Right lobe of liver (tissue), 6 donors: ENCODE measurements at places on chromosomes 13 and 19. TPM values are rescaled to one million over a fixed set of nuclear protein-coding genes. Genes with fewer than 3 reads are reported as not detected.

DNA sequence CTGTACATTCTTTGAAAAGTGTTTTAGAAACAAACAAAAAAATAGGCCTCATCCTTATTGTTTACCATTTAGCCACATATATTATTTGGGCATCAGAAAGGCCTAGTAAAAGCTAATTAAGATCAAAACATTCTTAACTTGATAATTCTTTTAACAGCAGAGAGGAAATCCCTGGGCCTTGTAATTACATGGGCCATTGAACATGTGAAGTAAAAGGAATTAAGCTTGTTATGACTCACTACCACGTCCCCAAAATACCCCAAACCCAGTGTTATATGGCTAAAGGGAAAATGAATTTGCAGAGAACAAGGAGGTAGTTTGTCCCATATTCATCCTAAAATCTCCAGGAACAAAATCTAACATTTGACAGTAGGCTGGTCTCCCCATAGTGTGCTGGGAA is 439.8 kb downstream of the ITGBL1 start:
- DNase-seq: no peak

DNA sequence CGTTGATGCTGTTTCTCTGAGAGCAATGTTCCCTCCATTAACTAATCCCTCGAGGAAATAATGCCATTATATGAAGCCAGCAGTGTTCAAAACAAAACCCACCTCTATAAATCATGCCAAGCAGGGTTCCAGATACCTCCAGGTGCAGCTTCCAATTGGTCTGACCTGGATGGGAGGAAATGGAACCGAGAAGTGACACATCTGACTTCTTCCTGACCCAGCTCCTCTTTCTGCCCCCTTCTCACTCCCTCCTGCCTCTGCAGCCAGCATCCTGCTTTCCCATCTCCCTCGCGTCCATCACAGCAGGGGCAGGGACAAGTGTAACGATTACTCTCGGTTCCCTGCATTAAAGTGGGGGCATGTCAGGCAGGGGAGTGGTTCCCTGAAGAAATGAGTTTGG is 37.5 kb downstream of the HSPH1 start:
- DNase-seq: no peak

GRCh38 chr13:113441661-113442060 is 11.6 kb downstream of the ADPRHL1 start:
- DNase-seq: no peak

The PSG6 gene
- total RNA-seq: not detected

GRCh38 chr13:39498471-39499114 is 104.4 kb downstream of the LHFPL6 start:
- no peak for DNase-seq

The WDR88 gene
- total RNA-seq: not detected

The PSG2 gene
- not detected for total RNA-seq

DNA sequence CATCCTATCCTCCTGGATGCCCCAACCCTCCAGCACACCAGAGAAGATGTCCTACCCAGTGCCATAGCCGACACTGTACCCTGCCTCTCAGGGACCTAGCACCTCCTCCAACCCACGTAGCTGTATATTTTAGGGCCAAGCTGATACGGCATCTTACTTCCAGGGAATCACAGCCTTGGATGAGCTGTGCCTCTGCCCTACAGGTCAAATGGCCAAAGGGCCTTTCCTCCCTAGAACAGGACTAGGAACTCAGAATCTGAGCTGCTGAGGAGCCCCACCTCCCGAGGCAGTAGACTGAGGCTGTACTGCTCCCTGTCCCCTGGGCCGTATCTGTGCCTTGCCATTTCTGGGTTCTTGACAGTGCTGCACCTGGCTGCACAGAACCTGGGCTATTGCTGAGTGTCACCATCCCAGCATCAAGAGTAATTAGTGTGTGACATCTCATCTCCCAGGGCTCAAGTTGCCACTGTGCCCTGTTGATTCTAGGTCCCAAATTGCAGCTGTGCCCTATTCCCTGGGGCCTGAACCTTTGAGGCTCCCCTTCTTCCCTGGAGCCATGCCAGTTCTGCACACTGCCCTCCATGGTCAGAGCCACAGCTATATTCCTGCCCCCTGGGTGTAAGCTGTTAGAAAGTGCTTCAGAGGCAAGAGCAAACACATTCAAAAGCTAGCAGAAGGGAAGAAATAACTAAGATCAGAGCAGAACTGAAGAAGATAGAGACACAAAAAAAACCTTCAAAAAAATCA is 41.0 kb downstream of the VWA8 start:
- no peak for DNase-seq

DNA sequence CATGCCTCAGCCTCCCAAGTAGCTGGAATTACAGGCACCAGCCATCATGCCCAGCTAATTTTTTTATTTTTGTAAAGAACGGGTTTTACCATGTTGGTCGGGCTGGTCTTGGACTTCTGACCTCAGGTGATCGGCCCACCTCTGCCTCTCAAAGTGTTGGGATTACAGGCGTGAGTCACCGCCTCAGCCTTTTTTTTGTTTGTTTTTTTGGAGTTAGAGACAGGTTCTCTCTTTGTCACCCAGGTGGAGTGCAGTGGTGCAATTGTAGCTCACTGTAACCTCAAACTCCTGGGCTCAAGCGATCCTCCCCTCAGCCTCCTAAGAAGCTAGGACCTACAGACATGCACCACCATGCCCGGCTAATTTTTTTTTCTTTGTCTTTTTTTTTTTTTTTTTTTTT is 15.6 kb upstream of the NOTCH3 start:
- no peak for DNase-seq

- no peak for DNase-seq
These were observed 5.3 kb downstream of the BTBD2 start for GRCh38 chr19:2010135-2010668.

The ZNF441 gene
- total RNA-seq: 2.6 TPM

GRCh38 chr13:89514534-89515312 is 1832.8 kb upstream of the MIR17HG start:
- no peak for DNase-seq

DNA sequence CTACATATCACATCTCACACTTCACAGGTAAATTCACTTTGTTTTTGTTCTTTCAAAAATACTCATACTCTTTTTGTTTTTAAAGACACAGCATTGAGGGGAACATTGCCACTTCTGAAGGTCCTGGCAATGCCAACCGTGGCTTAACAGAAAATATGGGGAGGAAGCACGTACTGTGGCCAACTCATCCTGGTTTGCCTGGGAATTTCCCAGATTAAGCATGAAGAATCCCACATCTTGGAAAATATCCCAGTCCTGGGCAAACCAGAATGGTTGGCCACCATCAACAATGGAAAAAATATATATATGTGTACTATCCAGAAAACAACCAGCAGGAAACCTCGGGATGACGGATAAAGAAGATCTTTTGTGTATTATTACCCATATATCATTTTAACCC is 1032.2 kb upstream of the SLC10A2 start:
- DNase-seq: no peak

GRCh38 chr19:13057147-13057572 is 45.5 kb downstream of the LYL1 start:
- DNase-seq: no peak

DNA sequence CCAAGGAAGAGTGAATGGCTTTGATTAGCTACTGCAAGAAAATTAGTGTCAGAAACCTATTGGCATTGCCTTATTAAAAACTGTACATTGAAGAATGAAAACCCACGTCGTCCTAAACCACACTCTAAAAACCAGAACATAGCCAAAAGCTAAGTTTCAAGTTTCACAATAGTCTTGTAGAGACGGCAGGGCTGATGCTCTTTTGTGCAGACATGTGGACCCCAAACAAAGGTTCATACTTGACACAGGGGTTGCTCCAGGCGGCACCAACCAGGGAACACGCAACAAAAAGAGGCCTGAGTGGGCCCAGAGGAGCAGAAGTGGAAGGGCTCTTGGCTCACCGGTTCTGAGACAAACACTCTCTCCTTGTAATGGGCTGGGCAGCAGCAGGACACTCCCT is 28.6 kb upstream of the MIR17HG start:
- DNase-seq: no peak

DNA sequence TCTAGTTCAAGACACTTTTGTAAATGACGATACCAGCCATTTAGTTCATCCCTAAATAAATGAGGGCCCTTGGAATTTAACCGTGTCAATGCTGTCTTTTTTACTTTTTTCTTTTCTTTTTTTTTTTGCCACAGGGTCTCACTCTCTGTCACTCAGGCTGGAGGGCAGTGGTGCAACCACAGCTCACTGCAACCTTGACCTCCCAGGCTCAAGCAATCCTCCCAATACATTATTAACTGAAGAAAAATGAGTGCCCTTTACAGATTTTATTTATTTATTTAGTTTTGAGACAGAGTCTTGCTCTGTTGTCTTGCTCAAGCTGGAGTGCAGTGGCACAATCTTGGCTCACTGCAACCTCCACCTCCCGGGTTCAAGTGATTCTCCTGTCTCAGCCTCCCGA is 2.9 kb upstream of the MED4 start:
- DNase-seq: no peak

- DNase-seq: no peak
These were observed 138.6 kb upstream of the KLF12 start for GRCh38 chr13:74272826-74273225.

DNA sequence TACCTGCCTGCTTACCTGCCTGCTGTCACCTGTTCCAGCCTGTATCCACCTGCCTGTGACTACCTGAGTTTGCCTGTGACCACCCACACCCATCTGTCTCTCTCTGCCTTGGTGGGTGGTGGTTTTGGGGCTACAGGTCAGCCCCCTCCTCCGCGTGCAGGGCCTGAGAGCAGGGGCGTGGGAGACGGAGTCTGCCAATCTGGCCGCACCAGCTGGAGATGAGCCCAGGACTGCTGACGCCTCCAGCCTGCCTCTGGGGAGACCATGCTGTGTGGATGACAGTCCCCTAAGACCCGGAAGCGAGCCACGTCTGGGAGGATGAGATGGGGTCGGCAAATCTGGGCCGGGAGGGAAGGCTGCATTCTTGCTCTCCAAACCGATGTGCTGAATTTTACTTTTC is 15.9 kb upstream of the KCTD15 start:
- DNase-seq: no peak

DNA sequence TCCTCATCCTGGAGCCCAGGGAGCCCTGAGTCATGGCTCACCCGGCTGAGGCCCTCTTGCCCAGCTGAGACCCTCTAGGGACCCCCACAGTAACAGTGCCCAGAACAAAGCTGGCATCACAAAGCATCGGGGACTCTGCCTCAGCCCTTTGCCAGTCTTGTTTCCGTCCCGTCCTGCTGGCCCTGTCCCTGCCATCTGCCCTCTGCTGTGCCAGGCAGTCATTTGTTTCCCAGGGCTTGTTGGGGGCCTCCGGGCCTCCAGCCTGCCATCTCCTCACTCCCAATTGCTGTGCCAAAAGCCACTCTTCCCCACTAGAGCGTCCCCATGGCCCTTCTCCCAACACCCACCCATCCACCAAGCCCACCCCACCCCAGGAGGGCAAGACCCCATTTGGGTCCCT is 64.2 kb downstream of the SMARCA4 start:
- DNase-seq: no peak

- DNase-seq: no peak
These were observed 29.5 kb upstream of the AKT2 start for GRCh38 chr19:40314656-40315055.

DNA sequence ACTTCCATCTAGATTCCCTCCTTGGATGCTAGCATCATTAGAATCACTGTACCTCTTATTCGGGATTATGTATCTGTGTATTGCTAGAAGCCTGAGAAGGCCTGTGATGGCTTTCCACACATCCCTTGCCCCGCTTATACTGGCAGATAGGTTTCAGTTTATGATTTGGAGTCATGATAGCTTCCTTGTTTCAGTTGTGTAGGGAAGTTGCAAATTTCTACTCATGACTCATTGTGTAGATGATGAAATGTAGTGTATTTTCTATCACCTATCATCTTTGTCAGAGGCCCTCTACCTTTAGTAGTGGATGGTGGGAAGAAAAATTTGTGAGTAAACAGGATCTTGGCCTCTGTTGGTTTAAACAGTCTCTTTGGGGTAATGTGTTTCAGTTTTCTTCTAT is 165.2 kb downstream of the GGACT start:
- DNase-seq: no peak

DNA sequence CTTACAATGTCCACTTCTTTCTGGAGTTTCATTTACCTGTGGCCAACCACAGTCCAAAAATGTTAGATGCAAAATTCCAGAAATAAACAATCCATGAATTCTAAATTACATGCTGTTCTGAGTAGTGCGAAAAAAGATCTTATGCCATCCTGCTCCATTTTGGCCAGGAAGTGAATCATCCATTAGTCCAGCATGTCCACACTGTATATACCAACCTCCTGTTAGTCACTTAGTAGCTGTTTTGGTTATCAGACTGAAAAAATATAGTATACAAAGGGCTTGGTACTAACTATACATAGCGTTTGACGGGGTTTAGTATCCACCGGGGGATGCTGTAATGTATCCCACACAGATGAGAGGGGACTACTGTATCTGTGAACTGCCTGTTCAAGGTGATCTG is 618.0 kb upstream of the ARGLU1 start:
- DNase-seq: no peak

The RASA3 gene
- 4.5 TPM for total RNA-seq

DNA sequence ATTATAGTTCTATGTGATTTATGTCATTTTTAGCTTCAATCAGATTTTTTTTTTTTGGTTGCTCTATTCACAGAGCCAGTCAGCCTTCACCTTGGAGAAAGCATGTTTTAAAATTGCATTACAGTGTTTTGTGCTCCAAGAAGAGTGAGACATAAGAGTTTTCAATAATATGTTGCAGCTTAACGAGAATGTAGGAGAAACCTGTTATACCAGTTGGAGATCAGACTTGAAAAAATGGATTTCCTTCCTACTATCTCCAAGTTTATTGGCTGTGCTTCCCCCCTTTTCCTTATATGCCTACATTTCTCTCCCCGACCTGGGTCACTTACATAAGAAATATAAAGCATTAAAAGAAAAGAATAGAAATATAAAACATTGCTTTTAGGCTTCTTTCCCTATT is 123.9 kb upstream of the ARGLU1 start:
- no peak for DNase-seq

- DNase-seq: no peak
These were observed 41.9 kb downstream of the GPC6 start for GRCh38 chr13:93268327-93269028.

DNA sequence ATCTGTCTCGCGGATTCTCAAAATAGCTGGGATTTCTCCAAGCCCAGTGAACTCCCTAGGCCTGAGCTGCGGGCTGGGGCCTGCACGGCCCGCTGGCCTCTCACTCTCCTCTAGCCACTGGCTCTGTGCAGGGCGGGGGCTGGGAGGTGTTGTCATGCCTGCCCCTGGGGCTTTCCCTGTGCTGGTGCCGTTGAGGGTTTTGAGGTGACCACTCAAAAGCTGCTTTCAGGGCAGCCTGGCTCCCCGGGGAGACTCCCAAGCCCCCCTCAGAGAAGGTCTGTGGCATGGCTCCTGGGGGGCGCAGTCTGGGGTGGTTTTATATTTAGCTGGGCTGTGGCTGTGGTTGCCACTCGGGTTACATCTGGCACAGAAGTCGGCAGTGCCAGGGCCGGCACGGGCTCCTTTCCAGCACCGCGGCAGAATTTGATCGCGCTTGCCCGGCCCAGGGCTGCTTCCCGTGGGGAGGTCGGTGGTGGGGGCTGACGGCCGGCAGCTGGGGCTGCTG is 10.0 kb downstream of the NDUFB7 start:
- DNase-seq: peak; percentile 54

- no peak for DNase-seq
These were observed 1768.5 kb downstream of the PCDH9 start for GRCh38 chr13:65461590-65461989.

- no peak for DNase-seq
These were observed 49.3 kb upstream of the IL17D start for GRCh38 chr13:20654156-20654555.

- no peak for DNase-seq
These were observed 1.4 kb upstream of the MAG start for GRCh38 chr19:35290381-35291127.
